ENCODE measurements at places on chromosomes 12 and 14. TPM values are rescaled to one million over a fixed set of nuclear protein-coding genes. Genes with fewer than 3 reads are reported as not detected.

MSRB3 gene
- 95.3 TPM for total RNA-seq

ADGRD1 gene
- 96.1 TPM for total RNA-seq

CMTM5 gene
- total RNA-seq, result 2.2 TPM

LBHD2 gene
- 0.60 TPM for total RNA-seq

FOXG1 gene
- not detected for total RNA-seq

PPM1H gene
- 73.4 TPM for total RNA-seq

FERMT2 gene
- 125 TPM for total RNA-seq

LYZ gene
- 1,541 TPM for total RNA-seq

LMNTD1 gene
- total RNA-seq, result not detected

P3H3 gene
- 28.1 TPM for total RNA-seq

KCNC2 gene
- total RNA-seq, result not detected

EFS gene
- 10.8 TPM for total RNA-seq

DTX1 gene
- 4.1 TPM for total RNA-seq

OAS2 gene
- total RNA-seq, result 5.8 TPM

LACRT gene
- not detected for total RNA-seq

INSM2 gene
- not detected for total RNA-seq

GRCh38 chr12:46100551-46101484, 110.4 kb upstream of the SCAF11 start:
- peak; percentile 46 for DNase-seq

DNA sequence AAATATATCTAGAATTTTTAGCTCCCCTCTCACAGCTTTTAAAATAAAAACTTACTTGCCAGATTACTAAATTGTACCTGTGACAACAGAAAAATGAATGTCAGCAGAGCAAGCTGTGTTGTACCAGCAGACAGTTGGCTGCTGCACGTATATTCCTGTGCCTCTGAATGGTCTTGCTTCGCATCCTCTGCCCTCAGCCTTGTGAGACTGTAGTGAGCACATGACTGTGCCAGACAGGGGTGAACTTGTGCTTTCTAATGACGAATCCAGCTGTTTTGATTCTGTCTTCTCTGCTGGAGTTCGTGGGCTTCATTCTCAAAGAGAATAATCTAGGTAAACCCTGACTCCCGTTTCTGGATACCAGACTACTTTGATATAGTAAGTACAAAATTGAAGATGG, 58.3 kb upstream of the FRMD6 start:
- DNase-seq, result no peak

GRCh38 chr12:92656911-92657310, 45.9 kb upstream of the PLEKHG7 start:
- no peak for DNase-seq

- no peak for DNase-seq
Measured at GRCh38 chr12:61894168-61894567, 366.0 kb upstream of the USP15 start.

- no peak for DNase-seq
Measured at GRCh38 chr12:41479426-41479825, 291.3 kb downstream of the PDZRN4 start.

DNA sequence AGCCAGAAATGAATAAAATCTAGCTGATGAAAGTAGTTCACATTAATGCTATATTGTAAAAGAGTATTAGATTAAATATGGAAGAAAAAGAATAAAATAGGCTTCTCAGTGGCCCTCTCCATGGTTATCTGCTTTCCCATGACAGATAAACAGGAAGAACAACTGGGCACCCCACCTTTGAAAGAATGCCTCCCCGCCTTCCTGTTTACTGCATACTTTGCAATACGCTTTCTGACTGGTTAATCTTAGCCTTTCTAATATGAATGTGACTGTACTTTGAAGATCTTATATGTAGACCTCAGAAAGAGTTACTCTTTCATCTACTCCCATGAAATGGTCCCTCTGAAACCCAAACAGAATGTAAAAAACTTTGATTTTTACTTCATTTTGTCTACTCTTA, 34.1 kb upstream of the DAAM1 start:
- DNase-seq, result no peak

GRCh38 chr14:29042551-29042950, 276.0 kb downstream of the FOXG1 start:
- no peak for DNase-seq

DNA sequence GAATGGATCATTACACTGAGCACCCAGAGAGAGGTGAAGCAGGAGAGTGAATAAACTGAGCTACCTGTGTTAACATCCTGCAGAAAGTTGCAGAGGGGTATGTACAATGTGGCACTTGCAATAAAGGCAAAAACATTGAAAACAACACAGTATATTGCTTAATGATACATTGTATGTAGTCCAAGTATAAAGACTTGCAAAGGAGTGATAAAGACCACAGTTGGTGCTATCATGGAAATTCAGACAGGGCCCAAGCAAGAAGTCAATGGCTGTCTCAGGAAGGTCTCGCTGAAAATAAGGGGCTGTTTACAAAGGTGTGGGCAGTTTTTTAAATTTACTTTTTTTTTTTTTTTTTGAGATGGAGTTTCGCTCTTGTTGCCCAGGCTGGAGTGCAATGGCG, 10.0 kb downstream of the TMEM120B start:
- no peak for DNase-seq

- peak; percentile 54 for DNase-seq
Measured at GRCh38 chr14:80996049-80996901, 40.9 kb downstream of the TSHR start.

DNA sequence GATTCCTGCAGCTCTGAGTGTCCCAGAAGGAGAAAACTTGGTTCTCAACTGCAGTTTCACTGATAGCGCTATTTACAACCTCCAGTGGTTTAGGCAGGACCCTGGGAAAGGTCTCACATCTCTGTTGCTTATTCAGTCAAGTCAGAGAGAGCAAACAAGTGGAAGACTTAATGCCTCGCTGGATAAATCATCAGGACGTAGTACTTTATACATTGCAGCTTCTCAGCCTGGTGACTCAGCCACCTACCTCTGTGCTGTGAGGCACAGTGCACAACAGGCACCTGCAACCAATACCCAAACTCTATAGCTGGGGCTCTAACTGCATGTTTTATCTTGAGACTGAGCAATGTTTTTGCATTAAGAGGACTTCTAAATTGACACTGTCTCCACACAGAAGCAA, 379.2 kb upstream of the OR4E1 start:
- no peak for DNase-seq

GRCh38 chr12:95417372-95417771, 56.6 kb upstream of the METAP2 start:
- no peak for DNase-seq

DNA sequence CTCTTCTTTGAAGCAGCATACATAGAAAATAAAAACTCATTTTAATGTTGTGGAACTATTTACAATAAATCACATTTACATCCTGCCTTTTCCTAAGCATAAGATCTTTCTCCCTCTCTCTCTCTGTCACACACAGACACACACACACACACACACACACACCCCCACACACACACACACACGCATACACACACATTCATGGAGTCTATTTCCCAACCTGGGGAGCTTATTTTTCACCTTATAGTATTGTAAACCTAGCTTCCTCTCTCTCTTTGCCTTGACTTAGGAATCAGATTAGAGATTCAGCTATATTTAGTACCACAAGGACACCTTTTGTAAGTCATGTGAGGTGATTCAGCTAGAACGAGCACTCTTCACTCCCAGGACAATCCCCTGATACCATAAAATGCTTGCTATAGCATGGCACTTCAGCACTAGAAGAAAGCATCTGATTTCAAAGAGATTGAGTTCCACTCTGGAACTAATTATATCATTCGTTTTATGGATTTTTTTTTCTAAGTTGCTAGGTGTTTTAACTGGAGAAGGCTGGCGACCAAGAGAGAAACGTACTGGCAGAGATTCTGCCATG, 23.6 kb downstream of the TMEM30B start:
- no peak for DNase-seq

- DNase-seq, result no peak
Measured at GRCh38 chr14:103093856-103094405, 594 bp upstream of the EXOC3L4 start.

- DNase-seq, result no peak
Measured at GRCh38 chr14:84108746-84109457, 1421.0 kb upstream of the FLRT2 start.

DNA sequence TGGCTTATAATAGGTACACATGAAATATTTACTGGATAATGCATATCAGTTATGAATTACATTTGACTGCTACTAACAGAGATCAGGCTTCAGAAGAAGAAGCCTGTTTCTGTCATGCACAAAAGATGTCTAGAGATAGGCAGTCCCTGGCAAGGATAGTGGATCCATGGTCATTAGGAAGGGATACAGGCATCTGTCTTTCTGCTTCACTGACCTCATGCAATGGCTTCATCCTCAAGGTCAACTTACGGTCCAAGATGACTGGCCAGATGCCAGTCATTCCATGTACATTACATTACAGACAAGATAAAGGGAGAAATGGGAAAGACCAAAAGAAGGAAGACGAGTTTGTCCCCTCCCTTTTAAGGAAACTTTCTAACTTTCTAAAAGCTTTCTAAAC, 94.0 kb downstream of the NUAK1 start:
- DNase-seq, result no peak

DNA sequence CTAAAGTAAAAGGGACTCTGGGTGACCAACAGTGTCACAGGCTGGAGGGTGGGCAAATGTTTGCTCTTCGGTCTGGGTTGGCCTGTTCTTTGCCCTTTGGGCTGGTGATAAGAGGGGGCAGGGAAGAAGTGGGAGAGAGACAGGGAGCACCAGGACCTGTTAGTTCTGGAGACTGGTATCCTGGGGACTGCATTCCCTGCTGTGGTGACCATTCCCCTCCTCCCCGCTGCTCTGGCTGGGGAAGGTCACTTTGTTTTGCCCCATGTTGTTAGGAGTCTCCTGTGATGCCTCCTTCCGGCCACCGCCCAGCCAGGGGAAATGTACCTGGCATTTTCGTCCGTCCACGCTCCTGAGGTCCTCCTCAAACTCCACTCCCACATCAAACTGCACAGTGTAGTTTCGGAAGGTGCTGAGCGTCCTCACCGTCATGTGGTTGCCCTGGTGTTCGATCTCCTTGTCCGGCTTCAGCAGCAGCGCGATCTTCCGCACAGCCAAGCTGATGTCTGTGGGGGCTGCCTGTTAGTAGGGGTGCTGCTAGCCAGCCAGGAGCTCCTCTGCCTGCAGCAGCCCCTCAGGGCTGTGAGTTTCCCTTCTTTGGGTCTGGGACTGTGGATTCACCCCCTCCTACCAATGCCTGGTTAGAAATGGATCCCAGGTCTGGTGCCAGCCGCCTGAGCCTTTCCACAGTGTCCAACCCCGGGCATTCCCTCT, 618 bp downstream of the RBP5 start:
- no peak for DNase-seq

DNA sequence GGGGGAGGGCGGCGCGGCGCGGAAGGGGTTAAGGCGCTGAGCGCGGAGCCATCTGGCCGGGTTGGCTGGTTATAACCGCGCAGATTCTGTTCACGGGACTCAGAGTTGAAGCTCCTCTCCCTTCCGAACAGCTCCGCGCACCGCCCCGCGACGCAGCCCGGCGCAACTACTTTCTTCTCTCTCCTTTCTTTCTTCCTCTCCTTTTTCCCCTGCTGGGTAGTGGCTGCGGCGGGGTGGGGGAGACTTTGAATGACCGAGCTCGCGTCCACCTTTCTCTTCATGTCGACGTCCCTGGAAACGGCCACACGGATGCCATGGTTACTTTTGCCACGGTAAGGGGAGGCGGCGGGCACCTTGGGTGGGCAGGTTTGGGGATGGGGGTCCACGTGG, at the start of gene NTF3:
Gene NTF3, plus strand, starts transcription at position 98 of the 390 bp plus-strand sequence. Its CDS starts 217 bp downstream, at position 315.
- DNase-seq, result no peak

- no peak for DNase-seq
Measured at GRCh38 chr12:74491374-74491773, 46.3 kb upstream of the ATXN7L3B start.

DNA sequence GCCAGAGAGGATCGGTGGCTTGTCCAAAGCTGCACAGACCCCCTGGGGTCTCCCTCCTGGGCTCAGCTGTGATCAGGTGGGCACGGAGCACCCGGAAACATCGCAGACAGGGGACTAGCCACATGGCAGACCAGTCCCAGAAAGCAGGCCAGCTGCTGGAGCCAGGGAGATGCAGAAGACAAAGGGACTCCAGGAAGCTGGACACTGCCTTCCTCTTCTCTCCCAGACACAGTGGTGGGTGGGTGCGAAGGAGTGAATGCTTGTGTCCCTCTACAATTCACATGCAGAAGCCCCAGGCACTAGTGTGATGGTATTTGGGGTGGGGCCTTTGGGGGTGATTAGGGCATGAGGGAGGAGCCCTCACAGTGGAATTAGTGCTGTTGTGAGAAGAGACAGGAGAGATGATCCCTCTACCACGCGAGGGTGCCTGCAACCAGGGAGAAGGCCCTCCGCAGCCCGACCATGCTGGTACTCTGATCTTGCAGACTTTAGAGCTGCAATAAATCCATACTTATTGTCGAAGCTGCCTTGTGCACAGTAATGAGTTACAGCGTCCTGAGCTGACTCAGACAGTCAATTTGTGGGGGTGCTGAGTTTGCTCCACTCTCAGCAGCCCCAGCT, 95.2 kb downstream of the CALM1 start:
- DNase-seq, result no peak

GRCh38 chr12:76687981-76688380, 75.9 kb upstream of the ZDHHC17 start:
- no peak for DNase-seq

- DNase-seq, result no peak
Measured at GRCh38 chr14:71553779-71554178, 378.4 kb upstream of the RGS6 start.

DNA sequence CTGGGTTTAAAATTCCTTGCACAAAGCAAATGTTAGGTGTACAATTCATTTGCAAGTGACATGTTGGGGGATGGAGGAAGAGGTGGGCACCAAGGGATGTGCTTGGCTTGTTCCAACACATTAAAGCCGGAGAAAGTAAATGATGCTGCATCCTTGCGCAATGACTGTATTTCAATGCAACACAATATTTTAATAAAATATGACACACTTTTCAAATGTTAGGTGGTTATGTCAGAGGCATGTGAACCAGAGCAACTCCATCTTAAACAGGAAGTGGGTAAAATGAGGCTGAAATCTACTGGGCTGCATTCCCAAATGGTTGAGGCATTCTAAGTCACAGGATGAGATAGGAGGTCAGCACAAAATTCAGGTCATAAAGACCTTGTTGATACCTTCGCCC, 53.6 kb upstream of the ARHGAP5 start:
- no peak for DNase-seq

GRCh38 chr12:42794806-42795205, 205.3 kb upstream of the PRICKLE1 start:
- no peak for DNase-seq

DNA sequence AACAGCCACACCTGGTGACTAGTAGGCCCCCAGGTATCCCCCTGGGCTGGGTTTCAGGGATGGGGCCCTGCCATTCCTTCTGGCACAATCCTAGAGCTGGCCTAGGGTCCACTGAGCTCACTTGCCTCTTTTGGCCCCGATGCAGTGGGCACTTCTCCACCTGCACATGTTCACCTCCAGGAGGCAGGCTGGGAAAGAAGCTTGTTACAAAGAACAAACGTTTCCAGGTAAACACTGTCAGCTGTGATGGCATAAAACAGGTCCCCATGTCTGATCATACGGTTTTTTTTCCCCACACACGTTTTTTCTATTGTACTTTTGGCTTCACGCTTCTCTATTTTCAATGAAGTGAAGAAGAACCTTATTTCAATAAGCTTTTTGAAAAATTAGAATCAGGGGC, 15.8 kb upstream of the HVCN1 start:
- DNase-seq, result no peak

GRCh38 chr12:118959985-118960560, 21.3 kb upstream of the SRRM4 start:
- DNase-seq, result no peak
